ENCODE measurements at places on chromosomes 11 and 22. TPM values are rescaled to one million over a fixed set of nuclear protein-coding genes. Genes with fewer than 3 reads are reported as not detected.
A peak's percentile ranks its signal among the peaks of the same experiment; 100 is the strongest.

DNA sequence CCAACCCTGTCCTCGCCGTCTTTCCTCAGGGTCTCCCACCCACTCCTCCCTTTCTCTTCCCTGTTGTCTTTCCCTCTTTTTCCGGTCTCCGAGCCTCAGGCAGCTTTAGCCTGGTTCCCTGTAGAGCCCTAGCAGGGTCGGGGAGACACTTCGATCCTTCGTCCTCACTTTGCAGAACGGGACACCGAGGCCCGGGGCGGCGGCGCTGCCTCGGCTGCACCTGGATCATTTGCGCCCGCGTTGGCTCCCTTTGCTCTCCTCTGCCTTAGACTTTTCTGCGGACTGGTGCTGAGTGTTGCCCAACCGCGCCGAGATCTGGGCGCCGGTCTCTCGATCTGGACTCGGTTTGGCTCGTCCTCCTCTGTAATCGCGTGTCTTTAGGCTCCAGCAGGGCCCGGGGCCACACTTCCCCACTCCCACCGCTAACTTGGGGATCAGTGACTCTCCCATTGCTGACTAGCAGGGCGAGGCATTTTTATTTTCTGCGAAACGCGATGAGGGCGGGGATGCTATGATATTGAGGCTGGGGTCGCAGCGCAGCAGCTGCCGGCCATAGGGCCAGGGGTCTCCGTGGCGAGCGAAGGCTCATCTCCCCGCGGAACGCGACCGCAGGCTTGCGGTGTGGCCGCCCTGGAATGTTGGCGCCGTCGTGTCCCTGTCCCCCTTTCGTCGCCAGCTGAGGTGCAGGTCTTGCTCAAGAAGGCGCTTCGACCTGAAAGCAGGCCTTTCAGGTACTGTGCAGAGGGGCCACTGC, 1.6 kb upstream of the E2F8 start:
- no peak for DNase-seq

- peak; percentile 22 for DNase-seq
These were observed 1.3 kb upstream of the KDM2A start for GRCh38 chr11:67117672-67118180.

DNA sequence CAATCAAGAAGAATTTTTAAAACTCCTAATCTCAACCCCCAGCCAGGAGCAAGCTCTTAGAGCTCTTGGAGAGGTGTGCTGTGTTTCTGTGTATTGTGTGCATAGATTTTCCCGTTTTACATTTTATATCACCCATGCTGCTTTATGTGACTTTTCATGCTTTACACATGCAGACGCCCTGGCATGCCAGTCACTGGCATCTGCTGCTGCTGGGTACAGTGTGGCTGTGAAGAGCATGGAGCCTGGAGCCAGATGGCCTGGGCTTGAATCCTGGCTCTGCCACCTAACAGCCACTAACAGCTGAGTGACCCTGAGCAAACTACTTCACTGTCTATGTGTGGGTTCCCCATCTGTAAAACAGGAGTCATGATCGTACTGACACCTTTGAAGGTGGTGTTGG, 23.1 kb downstream of the POLR3H start:
- DNase-seq = no peak

The OR52I2 gene
- total RNA-seq = not detected

DNA sequence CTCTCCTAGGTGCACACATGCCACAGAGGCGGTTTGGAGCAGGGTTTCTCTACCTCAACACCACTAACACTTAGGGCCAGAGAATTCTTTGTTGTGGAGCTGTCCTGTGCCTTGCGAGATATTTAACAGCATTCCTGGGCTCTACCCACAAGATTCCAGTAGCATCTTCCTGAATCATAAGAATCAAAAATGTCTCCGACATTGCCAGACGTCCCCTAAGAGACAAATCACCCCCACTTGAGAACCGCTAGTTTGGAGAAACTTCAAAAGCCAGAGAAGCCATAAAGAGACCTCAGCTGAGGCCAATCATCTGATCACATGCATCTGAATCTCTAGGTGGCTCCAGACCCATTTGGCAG, 16.1 kb downstream of the MFNG start:
- no peak for DNase-seq

The FGF19 gene
- not detected for total RNA-seq

DNA sequence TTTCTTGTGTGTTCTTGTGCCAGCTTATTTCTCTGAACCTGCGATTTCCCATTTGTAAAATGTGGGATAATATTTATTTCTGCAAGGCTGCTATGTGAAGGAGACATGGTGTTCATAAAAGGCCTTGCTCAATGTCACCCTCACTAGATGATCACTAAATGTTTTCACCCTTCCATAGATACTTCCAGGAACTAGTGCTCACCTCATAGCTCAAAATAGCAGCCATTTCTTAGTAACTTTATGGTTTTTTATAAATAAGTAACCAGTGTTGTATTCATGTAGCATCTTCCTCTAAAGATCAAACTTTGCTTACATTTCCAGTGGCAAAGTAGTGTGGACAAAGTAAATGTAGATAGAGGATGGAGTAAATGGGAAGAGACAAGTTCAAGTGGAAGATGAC, 23.8 kb downstream of the SYTL2 start:
- no peak for DNase-seq

The PRG2 gene
- not detected for total RNA-seq

DNA sequence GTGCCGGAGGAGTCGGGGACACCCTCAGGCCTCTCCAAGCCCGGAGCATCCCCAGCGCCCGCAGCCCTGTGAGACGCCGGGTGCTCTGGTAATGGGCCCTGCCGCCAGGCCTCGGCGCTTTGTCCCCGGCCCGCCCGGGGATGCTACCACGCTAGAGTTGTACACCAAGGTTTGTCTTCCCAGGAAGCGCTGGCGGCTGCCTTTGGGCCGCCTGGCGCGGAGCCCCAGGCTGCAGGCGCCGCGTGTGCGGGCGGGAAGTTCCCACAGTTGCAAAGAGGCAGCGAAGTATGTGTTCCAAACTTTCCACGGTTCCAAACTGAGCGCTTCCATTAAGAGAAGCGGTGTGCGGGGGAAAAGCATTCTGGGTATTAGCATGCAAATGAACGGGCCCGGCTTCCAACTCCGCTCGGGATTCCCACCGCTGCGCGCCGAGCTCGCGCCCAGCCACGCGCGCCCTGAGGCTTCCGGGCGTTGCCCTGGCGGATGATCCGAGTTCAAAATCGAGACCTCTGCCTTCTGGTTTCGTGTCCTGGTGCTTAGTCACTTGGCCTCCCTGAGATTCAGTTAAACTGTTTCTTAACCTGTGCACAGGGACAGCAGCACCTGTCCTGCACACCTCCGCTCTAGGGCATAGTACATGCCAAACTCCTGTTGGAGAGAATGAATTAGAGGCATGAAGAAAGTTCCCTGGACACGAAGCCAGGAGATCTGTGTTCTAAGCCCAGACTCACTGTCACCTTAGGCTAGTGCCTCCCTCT, 1.3 kb upstream of the PATZ1 start:
- DNase-seq = peak; percentile 74

The APOA4 gene
- not detected for total RNA-seq

- no peak for DNase-seq
These were observed 27.0 kb downstream of the MFNG start for GRCh38 chr22:37459206-37459605.

The CEP57 gene
- 51.1 TPM for total RNA-seq

The HIRA gene
- total RNA-seq = 11.1 TPM

DNA sequence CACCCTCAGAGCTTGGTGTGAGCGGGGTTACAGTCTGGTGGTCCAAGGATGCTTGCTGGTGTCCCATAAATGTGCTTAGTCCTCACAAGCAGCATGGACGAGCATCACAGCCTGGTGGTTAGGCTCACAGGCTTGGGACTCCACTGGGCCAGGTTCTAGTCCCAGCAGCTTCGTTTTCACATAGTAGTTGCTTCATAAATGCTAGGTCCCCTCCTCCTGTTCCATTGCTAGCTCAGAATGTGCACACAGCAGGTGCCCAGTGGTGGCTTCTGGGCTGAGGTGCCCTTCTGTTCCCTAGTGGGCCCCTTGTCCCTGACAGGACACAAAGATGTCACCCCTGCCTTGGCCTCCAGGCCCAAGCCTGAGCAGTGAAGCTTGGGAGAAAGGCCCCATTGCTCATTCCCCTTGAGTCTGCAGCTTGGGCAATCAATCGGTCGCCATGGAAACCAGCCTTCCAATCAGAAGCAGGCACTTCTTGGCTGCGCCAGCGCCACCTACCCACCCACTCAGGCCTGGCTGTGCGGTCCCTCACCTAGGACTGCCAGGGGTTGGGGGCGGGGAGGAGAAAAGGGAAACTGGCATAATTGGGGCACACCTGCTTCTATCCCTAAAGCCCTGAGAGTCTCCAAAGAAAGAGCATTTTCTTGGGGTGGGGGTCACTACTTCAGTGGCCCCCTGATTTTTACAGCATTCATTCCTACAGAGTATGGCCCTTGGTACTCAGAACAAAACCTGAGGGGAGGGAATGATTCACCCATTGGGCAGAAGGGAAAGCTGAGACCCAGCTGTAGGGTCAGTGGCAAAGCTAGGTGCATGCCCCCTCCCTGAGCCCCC, 48.1 kb downstream of the CYTH4 start:
- DNase-seq = peak; percentile 70

DNA sequence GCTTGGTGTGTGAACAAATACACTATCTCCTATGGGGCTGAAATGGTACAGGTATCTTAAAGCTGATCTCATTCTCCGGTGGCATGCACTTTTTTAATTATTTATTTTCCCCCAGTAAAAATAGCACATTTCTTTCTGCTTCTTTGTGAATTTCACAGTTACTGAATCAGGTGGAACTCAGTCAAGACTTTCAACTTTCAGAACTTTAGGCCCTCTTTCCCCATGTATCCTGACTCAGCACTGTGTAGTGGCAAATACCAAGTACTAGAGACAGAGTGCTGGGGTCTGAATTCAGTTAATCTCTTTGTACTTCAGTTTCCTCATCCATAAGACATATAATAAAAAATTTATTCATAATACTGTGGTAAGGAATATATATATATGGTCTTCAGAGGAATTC, 223.9 kb downstream of the CSNK2A3 start:
- DNase-seq = no peak

The MTMR3 gene
- 18.2 TPM for total RNA-seq

- no peak for DNase-seq
These were observed 18.2 kb downstream of the CD3E start for GRCh38 chr11:118322721-118323120.

DNA sequence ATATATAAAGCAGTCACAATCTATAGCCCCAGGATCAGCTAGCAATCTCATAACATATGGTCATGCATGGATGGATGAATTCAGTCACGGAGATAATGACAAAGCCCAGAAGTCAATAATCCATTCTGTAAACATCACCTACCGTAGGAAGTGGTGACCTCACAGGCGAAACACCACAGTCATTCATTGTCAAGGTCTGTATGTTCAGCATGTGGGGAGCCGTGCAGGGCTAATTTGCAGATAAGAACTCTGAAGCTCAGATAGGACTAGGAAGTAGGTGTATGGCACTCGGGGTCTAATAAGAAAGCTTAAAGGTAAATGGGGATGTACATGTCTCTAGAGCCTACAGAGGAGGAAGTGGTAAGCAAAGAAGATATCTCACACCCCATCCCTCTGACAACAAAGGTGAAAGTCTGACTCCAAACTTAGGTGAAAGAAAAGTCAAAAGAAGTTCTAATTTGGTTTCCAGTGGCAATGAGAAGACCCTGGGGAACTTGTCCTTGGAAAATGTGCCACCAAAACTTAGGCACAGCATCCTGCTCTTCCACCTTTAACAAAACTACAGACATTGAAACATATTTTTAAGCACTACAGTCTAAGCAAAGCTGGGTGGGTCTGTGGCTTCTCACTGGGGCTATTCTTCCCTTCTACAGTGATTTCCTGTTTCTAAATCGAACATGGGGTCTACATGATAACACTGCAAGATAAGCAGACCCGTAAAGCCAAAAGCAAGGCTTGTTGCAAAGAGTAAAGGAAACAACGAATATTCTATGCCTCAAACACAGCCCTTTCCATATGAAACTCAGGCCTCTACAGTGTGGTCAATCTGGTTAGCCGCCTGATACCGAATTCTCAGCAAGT, 5.2 kb downstream of the CRTAM start:
- DNase-seq = no peak

The CD248 gene
- not detected for total RNA-seq

DNA sequence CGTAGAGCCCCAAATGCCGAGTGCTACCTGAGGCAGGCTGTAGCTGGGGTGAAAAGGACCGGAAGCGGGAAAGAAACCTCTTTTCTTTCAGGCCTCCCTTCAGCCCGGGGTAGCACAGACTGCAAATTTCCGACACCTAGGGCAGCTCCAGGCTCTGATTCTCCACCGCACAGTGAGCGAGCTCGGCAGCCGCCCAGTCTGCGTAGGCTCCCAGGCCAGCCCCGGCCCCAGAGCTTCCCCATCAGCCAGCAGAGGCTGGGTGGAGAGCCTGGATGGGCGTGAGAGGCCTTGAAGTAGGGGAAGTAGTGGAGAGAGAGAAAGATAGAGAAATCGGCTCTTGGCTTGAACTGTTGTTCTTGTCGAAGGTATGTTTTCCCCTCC, 9.3 kb upstream of the PAX6 start:
- no peak for DNase-seq

The CBLIF gene
- not detected for total RNA-seq

- no peak for DNase-seq
These were observed 77.7 kb upstream of the RAB1B start for GRCh38 chr11:66190786-66191185.

DNA sequence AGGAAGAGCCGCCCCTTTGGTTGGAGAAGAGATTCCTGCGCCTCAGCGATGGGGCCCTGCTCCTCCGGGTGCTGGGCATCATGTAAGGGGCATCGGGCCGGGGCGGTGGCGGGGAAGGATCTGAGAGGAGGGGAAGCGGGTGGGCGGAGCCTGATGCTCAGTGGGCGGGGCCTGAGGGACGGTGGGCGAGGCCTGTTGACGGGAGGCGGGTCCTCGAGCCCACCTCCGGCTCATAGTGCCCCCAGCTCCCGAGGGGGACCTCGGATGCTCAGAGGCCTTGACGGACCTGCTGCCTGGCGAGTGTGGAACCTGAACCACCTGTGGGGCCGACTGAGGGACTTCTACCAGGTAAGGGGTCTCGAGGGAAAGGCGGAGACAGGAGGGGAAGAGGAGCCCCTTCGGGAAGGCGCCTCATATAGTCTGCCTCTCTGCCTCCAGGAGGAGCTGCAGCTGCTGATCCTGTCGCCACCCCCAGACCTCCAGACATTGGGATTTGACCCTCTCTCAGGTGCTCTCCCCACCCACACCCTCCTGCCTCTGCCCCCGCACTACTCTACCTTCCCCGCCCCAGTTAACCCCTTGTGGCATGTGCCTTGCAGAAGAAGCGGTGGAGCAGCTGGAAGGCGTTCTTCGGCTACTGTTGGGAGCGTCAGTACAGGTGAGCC, 799 bp downstream of the CCDC88B start:
- DNase-seq = no peak
